ENCODE measurements at places on chromosomes 12 and 14. TPM values are rescaled to one million over a fixed set of nuclear protein-coding genes. Genes with fewer than 3 reads are reported as not detected.

Gene SLCO1B1
- total RNA-seq: 149 TPM

Gene KRT73
- total RNA-seq: not detected

DNA sequence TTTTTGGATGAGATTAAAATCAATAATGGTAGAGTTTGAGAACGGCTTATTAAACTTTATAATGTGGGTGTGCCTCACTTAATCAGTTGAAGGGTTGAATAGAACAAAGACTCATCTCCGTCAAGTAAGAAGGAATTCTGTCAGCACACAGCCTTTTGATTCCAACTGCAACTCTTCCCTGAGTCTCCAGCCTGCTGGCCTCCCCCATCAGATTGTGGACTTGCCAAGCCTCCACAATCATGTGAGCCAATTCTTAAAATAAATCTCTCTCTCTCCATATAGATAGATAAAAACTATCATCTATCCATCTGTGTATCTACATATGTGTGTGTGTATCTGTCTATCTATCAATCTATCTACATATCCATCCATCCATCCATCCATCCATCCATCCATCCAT, 127.4 kb upstream of the BTG1 start:
- no peak for DNase-seq

- no peak for DNase-seq
Observed at GRCh38 chr14:95535226-95536021, 574 bp downstream of the GLRX5 start.

DNA sequence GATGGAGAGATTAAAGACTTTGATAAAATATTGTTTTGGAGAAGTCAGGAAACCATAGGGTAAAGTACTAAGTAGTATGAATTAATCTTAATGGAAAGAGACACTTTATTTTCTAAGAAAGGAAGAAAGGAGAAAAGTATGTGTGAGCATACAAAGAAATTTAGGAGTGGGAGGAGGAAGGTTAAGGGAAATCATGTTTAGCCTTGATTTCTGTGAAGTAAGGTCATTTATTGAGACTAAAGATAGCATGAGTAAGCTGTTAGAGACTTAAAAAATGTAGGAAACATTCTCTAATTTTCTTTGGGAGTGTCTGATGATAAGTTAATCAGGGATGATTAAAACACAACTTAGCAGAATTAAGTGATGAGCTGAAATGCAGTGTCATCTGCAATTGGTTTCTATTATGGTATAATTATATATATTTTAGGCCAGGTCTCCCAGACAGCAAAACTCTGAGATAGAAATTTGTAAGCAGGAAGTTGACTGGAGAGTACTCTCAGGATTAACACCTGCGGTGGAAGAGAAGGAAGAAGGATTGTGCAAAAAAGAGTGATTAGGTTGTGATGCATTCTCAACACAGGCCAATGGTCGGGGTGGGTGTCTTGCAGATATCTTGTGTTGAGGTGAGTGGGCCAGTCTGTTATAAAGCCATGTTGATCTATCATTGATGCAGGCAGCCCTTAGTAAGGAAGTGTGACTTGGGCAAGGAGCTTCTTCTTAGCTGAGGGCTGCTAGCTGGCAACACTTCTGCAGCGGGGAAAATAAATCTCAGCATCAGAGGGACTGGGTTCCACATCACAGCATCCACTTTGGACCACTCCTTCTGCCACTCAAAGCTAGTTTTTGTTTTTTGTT, 256.2 kb downstream of the AEBP2 start:
- no peak for DNase-seq

DNA sequence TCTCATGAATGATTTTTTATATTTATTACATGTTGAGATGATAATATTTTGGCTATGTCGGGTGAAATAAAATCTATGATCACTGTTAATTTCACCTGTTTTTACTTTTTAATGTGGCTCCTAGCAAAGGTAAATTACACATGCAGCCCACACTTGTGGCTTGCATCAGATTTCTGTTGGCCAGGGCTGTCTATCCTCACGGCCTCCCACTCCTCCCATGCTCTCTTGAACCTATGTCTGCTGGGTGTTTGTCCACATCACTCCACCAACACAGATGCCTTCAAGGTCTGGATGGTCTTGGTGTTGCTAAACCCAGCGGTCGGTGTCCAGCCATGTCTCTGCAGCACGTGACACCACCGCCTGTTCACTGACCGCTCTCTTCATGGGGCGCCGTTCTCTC, 339.4 kb upstream of the FKBP4 start:
- no peak for DNase-seq

DNA sequence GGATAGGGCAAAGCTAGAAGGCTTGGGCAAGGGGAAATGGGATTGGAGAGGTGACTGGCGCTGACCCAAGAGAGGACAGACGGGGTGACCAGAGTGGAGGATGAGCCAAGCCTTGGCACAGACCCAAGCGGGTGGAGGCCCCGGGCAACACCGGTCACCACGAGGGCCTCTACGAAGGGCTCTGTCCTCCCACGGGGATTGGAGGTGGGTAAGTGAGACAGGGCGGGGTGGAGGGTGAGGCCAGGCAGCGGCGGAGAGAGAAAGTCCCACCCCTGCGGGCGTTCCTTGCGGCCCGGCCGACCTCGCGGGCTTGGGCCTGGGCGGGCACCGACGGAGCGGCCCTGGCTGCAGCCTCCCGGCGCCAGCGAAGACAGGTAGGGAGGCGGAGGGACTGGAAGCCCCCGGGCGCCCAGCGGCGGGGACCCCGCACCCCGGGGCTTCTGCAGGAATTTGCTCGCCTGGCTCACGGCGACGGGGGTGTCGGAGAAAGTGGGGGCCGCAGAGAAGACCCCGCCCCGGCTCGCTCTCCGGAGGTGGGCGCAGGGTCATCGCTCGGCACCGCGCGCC, at the start of gene PAPLN:
Gene PAPLN (plus strand): TSS at position 288 of the 567 bp plus-strand sequence. CDS start 2,273 bp downstream, outside the sequence.
- peak; percentile 66 for DNase-seq

- no peak for DNase-seq
Observed at GRCh38 chr12:20513189-20513588, 144.9 kb downstream of the PDE3A start.

- no peak for DNase-seq
Observed at GRCh38 chr14:94341656-94342333, 18.7 kb upstream of the SERPINA6 start.

Gene BIN2
- 4.0 TPM for total RNA-seq

- no peak for DNase-seq
Observed at GRCh38 chr14:63960926-63961567, 108.2 kb downstream of the SYNE2 start.

- DNase-seq: no peak
Observed at GRCh38 chr12:51751661-51752060, 96.9 kb downstream of the FIGNL2 start.

GRCh38 chr12:46507766-46508165, 135.2 kb upstream of the SLC38A2 start:
- no peak for DNase-seq

Gene TDRD9
- total RNA-seq: 0.43 TPM
